ENCODE measurements at places on chromosomes 12 and 14.

DNA sequence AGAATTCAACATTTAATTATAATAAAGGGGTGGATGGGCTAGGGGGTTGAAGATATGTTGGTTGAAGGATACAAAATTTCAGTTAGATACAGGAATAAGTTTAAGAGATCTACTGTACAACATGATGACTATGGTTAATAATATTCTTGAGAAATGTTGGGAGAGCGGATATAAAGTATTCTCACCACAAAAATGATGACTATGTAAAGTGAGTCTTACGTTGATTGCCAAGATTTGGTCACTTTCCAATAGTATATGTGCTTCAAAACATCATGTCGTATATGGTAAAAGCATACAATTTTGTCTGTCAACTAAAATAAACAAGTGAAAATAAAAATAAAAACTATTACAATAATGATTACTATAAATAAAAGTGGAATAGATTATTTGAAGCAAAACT, 802.0 kb downstream of the C12orf50 start:
- no peak for DNase-seq

DNA sequence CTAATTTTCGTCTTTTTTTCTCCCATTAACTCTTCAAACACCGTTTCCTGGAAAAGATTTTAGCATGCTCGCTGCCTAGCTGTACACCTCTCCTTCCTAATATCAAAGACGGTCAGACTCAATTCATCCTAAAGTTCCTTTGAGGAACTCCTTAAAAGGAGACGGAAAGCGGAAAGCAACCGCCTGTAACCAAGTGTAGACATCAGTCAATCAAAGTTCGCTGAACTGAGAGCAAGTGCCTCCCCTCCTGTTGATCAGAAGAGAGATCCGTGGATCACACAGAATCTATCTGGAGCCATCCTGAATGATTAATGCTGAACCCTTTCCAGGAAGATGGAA, 412 bp upstream of the TEP1 start:
- DNase-seq: peak; percentile 17

DNA sequence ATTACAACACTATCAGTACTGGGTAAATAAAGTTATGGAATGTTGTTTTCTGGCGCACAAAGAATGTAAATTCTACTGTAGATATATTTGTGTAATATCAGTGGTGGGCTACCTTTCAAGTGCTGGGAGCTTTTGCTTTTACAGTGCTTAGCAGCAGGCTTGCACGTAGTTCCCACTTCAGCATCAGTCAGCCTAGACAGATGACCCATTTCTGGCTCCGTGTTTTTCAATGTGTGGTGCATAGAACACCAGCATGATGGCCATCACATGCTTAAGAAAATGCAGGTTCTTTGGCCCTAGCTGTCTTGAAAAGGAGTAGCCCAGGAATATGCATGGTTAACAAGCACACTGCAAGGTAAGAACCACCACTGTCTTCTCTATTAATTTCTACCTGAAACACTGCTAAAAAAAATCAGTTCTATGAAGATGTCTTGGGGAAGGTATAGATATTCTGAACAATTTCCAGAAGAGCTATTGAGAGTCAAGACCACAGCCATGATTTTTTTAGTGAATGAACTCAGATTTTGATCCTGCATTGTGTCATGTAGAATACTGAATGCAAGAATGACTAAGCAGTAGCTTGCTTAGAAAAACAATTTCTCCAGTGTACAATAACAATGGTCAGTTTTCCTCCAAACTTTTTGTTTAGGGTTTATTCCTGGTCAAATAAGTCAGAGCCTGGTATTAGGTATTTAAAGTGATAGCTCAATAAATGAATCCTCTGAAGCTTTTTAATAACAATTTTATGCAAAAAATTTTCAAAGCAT, 195.7 kb downstream of the AKAP6 start:
- DNase-seq: no peak

- no peak for DNase-seq
These were observed 19.7 kb upstream of the VSX2 start for GRCh38 chr14:74219277-74220205.

DNA sequence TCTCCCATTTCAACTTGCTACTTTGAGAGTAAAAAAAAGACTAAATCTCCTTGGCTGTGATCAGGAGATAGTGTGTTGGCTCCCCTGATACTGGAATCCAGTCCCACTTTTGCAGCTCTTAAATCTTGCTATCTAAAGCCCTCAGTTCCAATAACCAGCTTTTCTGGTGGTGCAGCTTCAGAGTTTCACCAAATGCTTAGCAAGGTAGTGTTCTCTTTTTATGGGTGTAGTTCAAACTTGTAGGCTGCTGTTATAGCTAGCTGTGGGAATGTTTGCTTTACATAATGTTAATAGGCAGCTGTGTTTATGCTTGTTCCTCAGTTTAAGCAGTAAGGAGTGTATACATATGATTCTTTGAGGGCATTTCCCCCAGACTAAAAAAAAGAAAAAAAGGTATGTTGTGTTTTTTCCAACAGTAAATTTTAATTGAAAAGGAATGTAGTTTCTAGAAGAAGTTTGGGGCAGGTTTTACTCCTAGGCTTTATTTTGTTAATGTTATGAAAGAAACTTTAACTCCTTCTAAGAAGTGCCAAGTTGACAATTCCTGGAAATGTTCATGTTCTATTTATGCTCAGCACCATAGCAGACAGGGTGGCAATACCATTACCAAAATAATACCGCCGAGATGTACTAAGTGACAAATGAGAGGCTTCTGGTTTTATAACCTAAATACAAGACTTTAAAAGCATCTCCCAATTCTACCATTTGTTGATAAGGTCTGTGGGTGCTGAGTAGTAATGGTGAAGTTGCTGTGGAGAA, 12.1 kb downstream of the CRADD start:
- DNase-seq: no peak

- DNase-seq: peak; percentile 77
These were observed 910.0 kb downstream of the TMEM121 start for GRCh38 chr14:106436310-106436905.

- no peak for DNase-seq
These were observed 29.9 kb downstream of the ZBTB42 start for GRCh38 chr14:104830781-104831180.
